ENCODE measurements at places on chromosomes 3 and 15.

DNA sequence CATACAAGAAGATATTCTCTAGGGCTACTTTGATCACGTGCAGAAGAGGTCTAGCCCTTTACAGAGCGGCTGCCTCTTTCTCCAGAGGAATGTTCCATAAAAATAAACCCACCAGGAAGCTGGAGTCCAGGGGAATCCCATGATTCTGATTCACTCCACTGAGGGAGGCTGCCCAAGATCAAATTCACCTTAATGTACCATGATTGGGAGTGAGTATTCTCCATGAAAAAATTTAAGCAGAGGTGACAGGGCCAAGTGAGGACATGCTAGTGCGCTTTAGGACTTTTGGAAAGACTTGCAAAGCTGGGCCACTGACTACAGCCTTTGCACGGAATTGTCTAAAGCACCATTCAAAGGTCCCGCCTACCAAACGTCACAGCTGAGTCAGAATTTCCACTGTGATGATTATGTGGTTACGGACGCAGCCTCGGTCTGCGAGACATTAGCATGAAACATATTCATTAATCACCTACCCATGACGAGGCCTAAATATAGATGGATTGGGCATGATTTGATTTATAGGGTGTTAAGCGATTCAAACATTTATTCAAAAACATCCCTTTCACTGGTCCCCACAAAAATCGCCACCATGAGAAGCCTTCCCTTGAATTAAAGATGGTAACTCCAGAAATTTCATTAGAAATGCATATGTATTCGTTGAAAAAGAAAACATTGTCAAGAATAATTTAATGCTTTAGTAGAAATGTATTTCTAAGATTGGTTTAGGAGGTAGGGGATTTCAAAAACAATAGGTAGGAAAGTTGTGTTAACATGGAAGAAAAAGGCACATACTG is 152.6 kb downstream of the GREM1 start:
- DNase-seq: no peak

DNA sequence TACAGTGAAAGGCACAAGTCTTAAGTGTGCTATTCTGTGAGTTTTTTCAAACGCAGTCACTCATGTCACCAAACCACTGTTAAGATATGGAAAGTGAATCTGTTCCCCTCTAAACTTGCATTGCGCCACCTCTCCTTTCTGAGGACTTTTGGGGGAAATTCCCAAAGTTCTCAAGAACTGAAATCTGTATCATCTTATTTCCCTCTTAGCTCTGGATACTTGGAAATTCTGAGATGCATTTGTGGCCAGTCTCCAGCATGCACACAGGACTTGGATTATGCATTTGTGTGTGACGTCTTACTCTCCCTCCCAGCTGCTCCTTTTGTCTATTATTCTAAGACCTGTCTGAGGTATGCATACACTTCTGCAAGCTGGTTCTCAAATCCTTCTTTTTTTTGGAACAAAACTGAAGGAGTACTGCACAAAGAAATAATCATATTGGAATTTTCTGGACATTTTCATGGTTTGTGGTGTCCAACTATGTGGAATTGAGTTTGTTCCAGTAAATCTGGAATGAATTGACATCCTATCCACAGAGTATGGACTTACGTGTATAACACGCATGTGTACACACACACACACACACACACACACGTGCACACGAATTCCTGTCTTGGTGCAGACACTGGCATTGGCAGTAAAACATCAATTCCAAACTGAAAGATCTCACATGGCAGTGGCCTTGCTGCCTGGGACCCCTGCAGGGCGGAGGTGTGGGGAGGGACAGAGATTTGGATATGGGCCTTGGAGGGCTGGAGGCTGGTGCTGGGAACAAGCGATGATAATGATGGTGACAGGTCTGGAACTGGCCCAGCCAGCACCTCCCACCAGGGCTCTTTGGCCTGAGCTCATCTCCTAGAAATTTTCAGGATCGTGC is 8.2 kb upstream of the LCTL start:
- no peak for DNase-seq

GRCh38 chr15:75360391-75360790 is 8.0 kb downstream of the MAN2C1 start:
- no peak for DNase-seq

GRCh38 chr3:151156618-151157216 is 46.3 kb downstream of the GPR171 start:
- DNase-seq: no peak

GRCh38 chr15:27937851-27938250 is 161.3 kb downstream of the OCA2 start:
- DNase-seq: no peak

DNA sequence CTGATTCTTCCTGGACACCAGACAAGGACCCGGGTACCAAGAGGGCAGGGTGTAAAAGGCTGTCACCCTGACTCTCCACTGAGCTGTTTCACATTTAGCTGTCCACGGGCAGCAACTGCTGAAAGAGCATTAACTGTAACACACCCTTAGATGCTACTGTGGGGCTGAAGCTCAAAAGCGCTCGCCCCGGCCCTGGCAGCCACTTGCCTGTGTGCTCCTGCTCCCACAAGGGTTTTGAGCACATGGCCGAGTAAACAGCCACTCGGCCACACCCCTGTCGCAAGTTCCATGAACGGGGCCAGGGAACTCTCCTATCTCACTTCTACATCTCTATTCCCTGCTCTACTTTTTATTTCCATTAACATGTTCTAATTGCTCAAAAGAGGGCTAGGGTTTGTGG is 421.7 kb downstream of the TUSC7 start:
- DNase-seq: no peak

DNA sequence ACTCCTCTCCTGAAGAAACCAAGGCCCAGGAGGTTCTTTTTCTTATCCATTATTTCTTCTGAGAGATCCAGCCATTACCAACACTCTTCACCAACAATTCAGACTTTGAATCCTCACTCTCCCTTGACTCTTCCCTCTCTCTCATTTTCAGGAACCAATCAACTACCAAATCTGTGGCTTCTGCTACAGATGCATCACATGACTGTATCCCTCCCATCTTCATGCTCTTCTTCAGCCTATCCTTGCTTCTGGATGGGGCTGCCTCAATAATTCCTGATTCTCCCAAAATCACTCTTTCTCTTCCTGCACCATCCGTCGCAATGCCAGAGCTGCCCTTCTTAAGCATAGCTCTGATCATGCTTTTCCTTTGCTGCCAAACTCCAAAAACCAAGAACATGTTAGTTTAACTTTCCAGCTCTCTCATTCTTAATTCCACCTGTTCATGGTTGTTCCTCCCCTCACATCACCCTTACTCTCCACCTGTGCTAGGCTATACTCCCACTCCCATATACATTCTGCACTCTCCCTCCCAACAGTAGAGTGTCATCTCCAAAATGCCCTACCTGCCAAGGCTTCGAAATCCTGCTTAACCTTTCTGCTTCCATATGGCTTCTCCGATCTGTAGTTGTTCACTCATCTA is 13.5 kb downstream of the PLD1 start:
- DNase-seq: no peak

DNA sequence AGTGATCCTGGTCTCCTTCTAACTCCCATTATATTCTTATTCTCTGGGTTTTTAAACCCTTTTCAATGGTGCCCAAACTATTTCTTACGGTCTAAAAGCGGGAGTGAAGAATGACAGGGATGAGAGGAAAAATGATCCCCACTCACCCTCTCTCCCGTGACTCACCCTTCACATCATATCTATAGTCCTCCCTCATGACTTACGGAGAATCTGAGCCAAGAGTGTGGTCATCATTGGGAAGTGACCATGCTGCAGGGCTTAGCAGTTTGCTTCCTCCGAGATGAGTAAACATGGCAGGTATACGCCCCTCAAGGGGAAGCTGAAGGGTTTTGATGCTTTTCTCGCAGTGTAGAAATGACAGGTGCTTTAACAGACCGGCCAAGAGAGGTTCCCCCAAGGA is 274.0 kb downstream of the RYR3 start:
- no peak for DNase-seq

DNA sequence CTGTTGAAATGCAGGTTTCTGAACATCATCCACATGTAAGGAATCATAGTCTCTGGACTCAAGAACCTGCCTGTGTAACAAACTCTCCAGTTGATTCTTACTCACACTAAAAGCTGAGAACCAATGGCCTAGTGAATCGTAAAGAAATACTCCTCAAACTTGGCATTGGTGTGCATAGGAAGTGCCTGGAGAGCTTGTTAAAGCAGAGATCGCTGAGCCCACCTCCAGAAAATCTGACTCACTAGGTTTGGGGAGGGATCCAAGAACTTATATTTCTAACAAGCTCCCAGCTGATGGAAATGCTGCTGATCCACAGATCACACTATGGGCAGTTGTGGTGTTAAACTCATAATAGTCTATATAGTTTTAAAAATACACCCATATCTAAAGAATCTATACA is 55.8 kb upstream of the LMCD1 start:
- no peak for DNase-seq

All from stimulated activated CD4-positive, alpha-beta T cell treated with anti-CD3 and anti-CD28 coated beads, Interleukin-12 subunit alpha, Interleukin-12 subunit beta, amount 100 ng/mL, for 4 hours (primary cell).